ENCODE measurements at places on chromosomes 7 and 10.
A peak's percentile ranks its signal among the peaks of the same experiment; 100 is the strongest.

DNA sequence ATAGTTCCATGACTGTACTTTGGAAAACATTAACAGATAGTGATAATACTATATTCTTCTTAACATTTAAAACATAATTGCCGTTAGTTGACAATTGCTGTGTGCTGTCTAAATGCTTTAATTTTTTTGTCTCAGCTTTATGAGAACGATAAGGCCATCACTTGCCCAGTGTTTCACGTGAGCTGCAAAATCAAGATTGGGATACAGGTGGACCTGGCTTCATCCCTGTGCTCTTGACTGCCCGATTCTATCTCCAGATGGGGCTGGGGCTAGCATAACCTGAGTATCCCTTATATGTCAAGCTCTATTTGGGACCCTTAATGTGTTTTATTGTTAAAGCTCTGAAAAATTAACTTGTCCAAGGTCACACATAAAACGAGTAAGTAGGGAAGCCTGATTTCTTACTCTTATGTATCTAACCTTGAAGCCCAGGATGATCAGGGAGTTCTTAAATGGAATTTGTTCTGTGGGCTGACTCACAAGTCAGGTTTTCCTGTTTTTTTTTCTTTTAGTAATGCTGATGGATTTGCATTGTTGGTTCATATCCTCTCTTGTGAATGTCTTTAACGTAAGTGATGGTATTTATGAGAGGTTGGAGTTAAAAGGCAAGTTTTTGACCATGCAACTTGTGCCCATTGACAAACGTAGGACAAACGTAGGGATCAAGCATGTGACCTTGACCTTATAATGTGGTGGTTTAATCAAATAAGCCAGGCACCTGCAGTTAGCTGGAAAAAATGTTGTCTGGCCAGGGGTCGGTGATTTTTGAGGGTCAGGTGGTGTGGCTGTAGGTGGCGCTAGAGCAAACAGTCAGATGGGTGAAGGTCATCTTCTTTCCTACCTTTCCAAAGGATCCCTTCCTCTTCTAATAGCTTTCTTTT is 3.6 kb downstream of the PRKAR2B start:
- no peak for DNase-seq

GRCh38 chr7:155205368-155206317 is 92.0 kb upstream of the INSIG1 start:
- DNase-seq = peak; percentile 77

DNA sequence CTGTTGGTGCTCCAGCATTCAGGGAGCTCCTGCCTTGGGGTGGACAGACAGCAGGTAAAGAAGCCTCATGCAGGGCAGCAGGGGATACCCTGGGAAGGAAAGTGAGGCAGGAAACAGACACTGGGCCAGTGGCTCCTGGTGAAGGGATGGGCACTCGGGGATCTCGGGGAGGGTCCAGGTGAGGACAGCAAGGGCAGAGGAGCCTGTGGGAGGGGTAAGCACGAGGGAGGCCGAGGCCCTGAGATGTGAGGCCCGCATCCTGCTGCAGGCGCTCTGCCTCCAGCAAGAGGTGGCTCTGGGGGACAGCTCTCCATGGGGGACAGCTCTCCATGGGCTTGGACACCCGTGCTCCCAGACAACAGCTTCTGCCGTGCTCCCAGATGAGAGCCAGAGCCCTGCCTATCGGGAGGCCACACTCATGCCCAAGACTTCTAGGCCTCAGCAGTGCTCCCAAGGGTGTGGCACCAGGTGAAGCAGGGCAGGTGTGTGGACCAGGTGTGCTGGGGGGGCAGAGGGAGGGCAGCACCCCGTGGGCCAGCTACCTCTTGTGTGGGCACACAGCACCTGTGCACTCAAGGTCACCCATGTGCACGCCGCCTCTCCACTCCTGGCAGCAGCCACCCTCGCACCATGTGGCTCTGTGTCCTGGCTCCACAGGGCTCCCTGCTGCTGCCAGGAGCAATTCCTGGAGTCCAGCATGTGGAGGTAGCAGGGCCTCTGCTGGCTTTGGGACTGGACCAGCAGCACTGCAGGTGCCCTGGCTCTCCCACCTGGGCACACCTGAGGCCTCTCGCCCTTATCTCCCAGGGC is 93.6 kb upstream of the INSIG1 start:
- DNase-seq = no peak

- DNase-seq = no peak
These were observed 348.5 kb downstream of the GRID1 start for GRCh38 chr10:86017841-86018734.

- DNase-seq = no peak
These were observed 203.7 kb downstream of the EBF3 start for GRCh38 chr10:129760416-129760815.

GRCh38 chr10:11886138-11886474 is 63.0 kb downstream of the PROSER2 start:
- no peak for DNase-seq

GRCh38 chr7:15459018-15459615 is 102.7 kb downstream of the AGMO start:
- no peak for DNase-seq

- DNase-seq = no peak
These were observed 33.5 kb upstream of the ADAM12 start for GRCh38 chr10:126421756-126422256.

GRCh38 chr7:93046641-93047040 is 71.1 kb downstream of the SAMD9 start:
- no peak for DNase-seq

- no peak for DNase-seq
These were observed 70.9 kb upstream of the COL1A2 start for GRCh38 chr7:94323844-94324243.

GRCh38 chr10:16945593-16945992 is 128.4 kb upstream of the RSU1 start:
- DNase-seq = no peak

GRCh38 chr7:129990403-129991192 is 37.8 kb upstream of the UBE2H start:
- no peak for DNase-seq

DNA sequence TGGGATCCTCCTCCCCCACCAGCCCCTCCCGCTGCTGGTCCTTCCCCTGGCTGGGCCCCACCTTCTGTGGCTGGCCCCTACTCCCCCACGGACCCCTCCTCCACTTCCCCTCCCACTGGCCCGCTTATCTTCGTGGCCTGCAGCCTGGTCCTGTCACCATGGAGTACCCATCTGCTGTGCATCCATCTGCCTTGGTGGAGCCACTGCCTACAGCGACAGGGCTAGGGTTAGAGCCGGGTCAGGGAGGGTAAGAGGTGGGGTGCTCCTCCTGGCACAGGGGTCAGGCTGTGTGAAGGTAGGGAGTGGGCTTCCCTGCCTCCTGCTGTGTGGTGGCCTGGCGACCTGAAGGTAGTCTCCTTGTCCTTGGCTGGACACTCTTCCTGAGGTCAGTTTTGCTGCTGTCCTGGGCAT is 5.2 kb downstream of the ADCY1 start:
- DNase-seq = no peak

- DNase-seq = no peak
These were observed 281.6 kb downstream of the HGF start for GRCh38 chr7:81488210-81488609.

DNA sequence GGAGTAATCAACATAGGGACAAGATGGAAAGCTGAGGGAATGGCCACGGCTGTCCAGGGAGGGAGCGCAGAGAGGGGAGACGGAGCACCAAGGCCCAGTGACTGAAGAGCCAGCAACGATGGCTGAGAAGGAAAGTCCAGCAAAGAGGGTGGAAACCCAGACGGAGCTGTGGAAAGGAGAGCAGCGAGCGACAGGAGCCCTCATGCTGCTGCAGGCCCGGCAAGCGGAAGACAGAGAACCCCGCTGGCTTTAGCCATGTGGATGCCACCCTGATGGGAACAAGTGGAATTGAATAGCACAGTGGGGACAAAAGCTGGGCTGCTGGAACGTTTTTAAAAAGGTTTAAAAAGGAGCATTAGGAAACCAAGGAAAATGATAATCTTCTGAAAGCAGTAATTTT is 82.9 kb upstream of the DDC start:
- no peak for DNase-seq

DNA sequence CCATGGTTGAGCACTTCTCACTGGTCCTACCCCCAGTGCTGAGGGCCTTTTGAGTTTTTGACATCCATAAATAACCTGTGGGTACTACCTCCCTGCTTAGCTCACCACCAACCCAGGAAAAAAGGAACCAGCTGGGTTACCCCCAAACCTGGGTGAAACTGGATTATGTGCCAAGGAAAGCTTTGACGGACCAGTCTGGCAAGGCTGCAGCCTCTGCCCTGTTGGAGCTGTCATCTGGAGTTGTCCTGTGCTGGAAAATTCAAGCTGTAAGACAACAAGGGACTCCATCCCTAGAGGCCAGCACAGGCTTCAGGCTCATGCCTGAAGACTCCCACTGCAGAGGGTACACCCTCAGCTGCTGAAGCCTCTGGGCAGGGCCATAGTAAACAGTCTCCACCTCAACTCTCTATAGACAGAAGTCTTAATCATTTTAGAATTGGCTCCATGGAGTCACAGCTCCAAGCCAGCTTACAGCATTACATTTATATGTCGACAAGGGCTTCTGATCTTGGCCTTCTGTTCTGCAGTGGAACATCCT is 115.5 kb upstream of the AFAP1L2 start:
- DNase-seq = no peak

GRCh38 chr7:151246851-151247580 is 1.5 kb downstream of the SMARCD3 start:
- no peak for DNase-seq

GRCh38 chr10:128065881-128066534 is 60.2 kb downstream of the MKI67 start:
- DNase-seq = no peak

GRCh38 chr10:129233351-129234148 is 233.5 kb upstream of the MGMT start:
- no peak for DNase-seq

GRCh38 chr7:101618207-101618839 is 10.8 kb downstream of the MYL10 start:
- DNase-seq = no peak

- DNase-seq = no peak
These were observed 14.3 kb downstream of the MAD1L1 start for GRCh38 chr7:2218444-2218785.

DNA sequence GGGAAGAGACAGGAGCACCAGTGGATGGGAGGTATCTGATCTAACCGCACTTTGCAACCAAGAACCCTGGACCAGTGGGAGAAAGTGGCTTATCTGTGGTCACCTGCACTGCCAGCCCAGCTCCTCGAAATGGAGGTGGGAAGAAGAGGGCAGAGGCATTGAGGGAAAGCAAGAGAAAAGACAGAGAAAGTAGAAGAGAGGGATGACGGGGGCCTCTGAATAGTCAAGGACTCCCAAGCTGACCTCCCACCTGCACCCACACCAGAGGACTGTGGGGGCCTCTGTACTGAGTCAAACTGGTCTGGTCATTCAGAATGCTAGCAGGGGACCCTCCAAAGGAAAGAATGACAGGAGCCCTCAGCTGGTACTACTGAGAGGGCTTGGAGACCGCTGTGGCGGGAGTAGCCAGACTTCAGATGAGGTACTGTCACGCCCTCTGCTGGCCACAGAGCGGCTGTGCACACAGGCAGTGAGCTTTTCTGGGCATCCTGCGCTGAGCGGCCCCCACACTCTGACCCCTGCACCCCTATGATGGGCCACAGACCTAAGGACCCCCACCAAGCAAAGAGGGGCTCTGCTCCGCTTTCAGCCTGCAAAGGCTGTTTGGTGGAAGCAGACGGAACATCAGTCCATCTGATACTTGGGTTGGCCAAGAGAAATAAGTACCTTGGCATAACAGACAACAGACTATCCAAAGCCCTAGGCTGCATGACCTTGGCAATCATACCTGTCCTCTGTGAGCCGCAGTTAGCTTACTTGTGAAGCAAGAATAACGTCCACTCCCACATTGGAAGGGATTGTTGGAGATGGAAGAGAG is 112.9 kb downstream of the COL13A1 start:
- peak; percentile 48 for DNase-seq

DNA sequence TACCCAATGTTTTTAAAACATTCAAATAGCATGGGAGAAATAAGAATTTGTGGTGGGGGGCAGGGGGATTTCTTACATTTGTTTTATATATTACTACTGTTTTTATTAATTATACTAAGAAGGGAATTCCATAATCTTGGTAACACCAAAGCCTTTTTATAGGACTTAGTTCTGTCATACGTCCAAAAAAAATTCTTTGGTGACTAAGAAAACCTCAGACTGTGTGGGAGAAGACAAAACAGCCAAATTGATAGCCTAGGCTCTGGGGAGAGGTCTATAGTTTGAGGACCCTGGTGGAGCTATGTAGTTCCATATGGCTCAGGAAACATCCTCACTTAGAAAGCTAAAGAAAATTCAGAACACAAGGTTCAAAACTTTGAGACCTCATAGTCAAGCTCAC is 23.4 kb downstream of the ACSM6 start:
- DNase-seq = no peak

DNA sequence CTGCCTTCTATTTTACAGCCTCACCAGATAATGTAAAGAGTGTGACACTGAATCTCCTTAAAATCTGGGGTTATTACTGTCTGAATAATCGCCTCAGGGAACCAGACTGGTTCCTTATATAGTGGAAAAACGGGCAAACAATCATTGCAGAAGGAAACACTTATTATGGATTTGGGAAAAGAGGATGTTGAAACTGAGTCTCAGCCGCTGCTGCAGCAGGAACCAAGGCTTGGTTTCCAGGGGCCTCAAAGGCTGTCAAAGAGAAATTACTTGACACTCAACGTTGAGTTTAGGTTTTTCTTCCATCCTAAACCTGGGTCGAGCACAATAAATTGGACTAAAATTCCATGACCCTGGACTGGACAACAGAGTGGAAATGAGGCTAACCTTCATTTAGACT is 103.8 kb upstream of the AHR start:
- DNase-seq = no peak

DNA sequence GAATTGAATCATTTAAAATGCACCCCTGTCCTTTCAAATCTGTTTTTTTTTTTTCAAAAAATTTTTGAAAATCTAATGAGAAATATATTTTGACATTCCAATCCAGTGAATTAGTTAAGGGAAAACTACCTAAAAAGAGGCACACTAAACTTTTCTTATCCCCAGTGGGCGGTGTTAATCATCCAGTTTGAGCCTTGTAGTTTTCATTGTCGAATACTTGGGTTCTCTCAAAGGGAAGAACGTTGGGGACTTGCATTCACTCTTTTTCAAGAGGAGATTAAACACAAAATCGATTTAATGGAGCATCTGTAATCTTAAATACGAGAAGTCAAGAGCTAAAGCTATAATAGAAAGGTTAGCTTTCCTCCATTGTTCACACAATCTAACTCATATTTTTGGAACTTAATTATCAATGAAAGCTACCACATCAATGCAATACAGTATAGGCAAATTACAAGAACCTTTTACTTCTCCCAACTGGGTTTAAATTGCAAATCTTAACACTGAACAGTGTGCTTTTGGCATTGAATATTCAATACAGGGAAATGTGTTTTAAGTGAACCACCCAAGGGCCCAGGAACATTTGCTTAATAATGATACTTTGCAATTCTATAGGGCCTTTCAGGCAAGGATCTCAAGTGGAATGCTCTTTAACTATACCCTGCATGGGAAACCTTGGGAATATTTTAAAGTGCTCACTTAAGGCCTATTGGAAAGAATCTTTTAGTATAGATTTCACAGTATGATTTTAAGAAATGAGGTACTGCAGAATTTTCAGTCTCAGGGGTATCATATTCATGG is 13.1 kb upstream of the SP8 start:
- no peak for DNase-seq
